NCI-H2081 treated with DMSO at 0.1 percent for 48 hours (cell line): ENCODE measurements at places on chromosomes 2 and 18.

DNA sequence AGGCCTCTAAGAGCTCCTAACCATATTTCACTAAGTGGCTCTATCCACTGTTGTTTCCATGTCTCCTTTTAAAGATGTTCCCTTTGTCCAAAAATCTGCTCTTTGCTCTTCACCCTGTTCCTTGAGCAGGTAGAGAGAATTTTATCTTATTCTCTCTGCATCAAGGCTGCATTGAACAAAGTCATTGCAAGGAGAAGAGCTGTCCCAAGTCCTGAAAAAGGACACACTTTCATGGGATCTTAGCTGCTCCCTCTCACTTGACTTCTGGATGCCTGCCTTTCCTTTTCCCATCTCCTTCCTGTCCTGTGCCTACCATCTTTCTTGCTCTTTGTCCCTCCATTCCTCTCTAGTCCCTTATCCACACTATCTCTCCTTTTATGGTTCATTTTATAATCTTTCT, 235.2 kb upstream of the THSD7B start:
- DNase-seq, result no peak

DNA sequence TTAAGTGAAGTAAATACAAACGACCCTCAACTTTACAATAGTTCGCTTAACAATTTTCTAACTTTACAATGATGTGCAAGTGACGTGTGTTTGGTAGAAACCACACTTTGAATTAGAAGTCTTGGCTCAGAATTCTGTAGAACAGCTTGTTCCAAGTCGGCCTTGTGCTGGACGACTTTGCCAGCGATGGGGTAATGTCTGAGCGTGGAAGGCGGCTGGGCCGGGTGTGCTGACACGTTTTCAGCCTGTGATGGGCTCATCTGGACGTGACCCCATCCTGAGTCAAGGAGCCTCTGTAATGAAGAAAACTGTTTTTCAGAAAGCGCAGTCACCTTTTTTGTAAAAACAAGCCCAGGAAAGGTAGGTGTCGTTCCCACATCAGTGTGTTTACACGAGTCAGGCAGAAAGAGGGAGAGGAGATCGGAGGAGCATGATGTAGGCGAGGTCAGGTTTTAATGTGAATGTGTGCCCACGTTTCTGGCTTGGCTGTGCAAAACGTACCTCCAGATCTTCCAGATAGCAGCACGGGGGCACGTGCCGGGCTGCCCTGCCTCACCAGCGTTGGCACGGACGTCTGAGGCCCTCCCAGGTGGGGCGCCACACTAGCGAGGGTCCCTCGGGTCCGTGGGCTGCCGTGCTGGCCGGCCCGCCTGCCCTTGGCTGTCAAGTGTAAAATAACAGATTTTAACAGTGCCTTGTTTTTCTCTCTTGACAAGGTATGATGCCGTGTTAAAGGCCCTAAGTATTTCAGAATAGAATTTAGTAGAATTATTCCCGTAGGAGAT, 54.6 kb downstream of the CTDP1 start:
- DNase-seq, result no peak

GRCh38 chr18:24474406-24474805, 14.0 kb downstream of the HRH4 start:
- DNase-seq, result no peak

- no peak for DNase-seq
Measured at GRCh38 chr2:54227798-54228197, 28.2 kb downstream of the TSPYL6 start.

GRCh38 chr2:195238379-195238778, 418.6 kb upstream of the SLC39A10 start:
- DNase-seq, result no peak

- no peak for DNase-seq
Measured at GRCh38 chr2:70553334-70553583, 367 bp downstream of the TGFA start.

GRCh38 chr18:32668956-32669355, 103.9 kb downstream of the KLHL14 start:
- no peak for DNase-seq

- DNase-seq, result no peak
Measured at GRCh38 chr18:10838553-10838952, 310.8 kb downstream of the PIEZO2 start.

GRCh38 chr18:2982022-2982421, 30.9 kb downstream of the LPIN2 start:
- no peak for DNase-seq

DNA sequence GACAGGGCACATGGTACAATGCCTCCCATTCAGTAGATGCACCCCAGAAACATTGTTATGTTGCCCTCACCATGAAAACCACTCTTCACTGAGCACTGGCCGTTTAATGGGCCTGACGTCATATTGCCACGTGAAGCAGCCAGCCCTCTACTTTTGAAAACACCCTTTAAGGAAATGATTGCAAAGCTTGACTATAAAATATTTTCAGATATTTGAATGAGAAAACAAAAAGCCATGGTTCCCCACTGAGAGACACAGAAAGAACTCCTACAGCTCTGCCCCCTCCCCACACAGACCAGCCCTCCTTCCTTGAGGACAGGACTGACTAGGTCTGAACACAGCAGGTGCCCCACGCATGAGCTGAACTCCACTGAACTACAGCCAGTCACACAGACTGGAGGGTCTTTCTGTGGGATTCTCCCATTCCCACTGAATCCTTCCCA, 349.1 kb downstream of the ANAPC1 start:
- no peak for DNase-seq

DNA sequence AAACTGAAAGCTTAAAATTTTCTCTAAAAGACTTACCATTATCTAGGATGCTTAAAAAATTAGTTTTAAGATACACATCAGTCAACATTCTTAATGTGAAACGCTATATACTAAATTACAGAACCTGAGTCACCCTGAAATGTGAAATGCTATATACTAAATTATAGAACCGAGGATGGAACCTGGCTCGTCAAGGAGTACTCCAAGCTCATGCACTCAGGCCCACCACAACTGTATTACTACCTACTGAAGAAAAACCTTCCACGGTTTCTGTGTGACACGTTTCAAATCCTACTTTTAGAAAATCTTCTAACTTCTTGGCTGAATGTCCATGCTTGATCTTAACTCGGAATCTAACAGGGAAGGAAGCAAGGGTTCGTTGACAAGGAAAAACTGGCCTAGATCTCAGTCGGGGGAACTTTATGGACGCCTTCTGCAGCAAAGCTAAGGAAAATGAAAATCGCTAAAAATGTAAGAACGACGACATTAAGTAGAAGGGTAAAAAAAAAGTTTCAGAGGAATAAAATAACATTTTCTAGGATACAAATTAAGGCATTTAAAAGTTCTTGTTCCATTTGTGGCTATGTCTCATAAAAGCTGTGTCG, 1.4 kb downstream of the PRKD3 start:
- DNase-seq, result no peak

DNA sequence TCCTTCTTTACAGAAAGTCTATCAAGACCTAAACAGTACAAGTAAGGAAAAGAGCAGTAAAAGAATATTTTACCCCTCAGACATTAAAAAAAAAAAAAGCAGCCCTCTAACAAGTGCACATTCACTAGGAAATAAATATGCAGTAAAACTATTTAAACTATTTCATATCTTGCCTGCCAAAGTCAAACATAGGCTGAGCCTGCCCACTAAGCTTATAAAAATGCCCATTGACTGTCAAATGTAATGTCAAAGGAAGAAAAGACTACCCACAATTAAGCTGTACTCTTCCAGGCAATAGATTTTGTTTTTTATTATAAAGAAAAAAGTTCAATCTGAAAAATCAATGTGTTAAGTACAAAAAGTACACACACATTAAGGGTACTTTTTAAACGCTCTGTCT, 11.8 kb downstream of the ALS2 start:
- no peak for DNase-seq

GRCh38 chr2:62920070-62920469, 130.6 kb upstream of the OTX1 start:
- DNase-seq, result no peak

DNA sequence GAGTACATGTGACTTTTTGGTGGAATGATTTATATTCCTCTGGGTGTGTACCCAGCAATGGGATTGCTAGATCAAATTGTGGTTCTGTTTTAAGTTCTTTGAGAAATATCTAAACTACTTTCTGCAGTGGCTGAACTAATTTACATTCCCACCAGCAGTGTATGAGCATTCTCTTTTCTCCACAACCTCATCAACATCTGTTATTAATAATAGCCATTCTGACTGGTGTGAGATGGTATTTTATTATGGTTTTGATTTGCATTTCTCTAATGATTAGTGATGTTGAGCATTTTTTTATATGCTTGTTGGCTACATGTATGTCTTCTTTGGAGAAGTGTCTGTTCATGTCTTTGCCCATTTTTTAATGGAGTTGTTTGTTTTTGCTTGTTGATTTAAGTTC, 267.4 kb upstream of the NT5C1B start:
- no peak for DNase-seq

GRCh38 chr18:60894254-60894945, 438.8 kb upstream of the CDH20 start:
- no peak for DNase-seq

- DNase-seq, result no peak
Measured at GRCh38 chr2:144586476-144586875, 66.6 kb upstream of the ZEB2 start.

DNA sequence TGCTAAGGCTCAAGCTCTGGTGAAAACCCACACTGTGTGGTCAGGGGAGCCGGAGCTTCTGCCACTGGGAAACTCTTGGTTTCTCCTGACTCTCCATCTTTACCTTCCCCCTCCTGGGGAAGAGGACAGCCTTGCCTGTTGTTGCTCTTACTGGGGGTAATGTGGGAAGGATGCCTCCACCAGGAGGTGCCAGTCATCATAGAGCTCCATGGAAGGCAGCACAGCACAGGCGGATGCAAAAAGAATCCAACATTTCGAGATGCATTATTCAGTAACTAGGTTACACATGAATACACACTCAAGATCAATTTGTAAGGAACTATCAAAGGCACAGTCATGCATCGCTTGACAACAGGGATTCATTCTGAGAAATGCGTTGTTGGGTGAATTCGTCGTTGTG, 322.6 kb downstream of the AFF3 start:
- no peak for DNase-seq

- peak; percentile 44 for DNase-seq
Measured at GRCh38 chr2:39696838-39697237, 31.1 kb downstream of the TMEM178A start.

DNA sequence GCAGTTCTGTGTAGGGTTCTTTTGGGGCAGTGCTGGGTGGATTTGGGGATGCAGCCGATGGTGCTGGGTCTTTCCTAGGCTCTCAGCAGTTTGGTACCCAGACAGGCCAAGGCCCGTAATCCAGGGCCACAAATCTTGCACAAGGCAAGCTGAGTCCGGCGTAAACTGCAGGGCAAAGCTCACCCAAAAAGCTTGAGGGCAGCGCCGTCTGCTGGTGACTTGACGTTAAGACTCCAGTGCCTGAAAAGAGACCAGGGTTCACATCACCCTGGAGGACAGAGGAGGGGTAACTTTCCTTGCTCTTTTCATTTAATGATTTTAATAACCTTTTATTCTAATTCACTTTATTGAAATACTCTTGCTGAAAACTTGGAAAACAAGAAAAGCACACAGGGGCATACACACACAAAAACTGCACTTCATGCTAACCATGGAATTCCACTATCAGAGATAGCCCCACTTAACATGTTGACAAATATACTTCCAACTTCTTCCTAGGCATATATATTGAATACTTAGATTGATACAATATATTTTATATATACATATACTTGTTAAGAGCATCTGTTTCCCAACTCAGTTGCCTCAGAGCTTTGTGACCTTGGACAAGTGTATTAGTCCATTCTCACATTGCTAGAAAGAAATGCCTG, 38.9 kb downstream of the CNGA3 start:
- peak; percentile 28 for DNase-seq

DNA sequence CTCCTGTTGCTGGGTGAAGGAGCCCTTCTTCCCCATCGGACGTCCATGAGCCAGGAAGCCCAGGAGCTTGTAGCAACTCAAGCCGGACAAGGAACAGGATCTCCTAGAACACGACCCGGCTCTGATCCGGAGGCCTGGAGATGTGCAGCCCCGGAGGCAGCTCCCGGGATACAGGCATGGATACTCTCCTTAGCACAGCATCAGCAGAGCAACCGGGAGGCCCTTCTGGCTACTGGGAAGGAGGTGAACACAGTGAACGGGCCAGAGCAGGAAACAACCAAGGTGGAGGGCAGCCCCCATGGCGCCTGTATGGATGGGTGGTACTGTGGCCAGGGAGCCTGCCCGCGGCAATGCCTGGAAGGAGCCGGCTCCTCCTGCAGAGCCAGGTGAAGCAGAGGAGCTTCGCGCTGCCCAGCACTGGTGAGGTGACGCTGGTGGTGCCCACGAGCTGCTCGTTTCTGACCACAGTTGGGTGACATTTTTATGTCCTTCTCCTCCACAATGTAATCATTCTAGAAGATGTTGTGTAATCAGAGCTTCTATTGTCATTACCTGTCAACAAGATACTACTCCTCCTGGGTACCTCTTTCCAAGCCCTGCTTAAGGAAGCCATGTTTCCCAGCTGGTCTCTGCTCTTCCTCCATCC, 94.3 kb downstream of the TWIST2 start:
- no peak for DNase-seq

GRCh38 chr2:43592443-43592842, 3.4 kb downstream of the THADA start:
- no peak for DNase-seq

- no peak for DNase-seq
Measured at GRCh38 chr2:241613017-241613780, 23.8 kb downstream of the THAP4 start.

GRCh38 chr2:170822290-170823087, 5.8 kb downstream of the GAD1 start:
- no peak for DNase-seq

DNA sequence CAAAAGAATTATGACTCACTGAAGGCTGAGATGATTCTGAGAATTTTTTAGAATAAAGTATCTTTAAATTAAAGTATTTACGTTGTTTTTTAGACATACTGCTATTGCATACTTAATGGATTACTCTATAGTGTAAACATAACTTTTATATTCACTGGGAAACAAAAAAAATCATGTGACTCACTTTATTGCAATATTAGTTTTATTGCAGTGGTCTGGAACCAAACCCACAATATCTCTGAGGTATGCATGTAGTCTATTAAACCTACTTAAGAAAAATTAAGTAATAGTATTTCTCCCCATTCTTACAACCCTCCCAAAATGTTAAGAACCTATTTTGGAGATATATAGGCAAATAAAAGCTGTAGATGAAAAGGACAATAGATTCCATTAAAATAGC, 142.9 kb upstream of the ZNF521 start:
- DNase-seq, result no peak
